ENCODE measurements at places on chromosomes 7 and 10.

DNA sequence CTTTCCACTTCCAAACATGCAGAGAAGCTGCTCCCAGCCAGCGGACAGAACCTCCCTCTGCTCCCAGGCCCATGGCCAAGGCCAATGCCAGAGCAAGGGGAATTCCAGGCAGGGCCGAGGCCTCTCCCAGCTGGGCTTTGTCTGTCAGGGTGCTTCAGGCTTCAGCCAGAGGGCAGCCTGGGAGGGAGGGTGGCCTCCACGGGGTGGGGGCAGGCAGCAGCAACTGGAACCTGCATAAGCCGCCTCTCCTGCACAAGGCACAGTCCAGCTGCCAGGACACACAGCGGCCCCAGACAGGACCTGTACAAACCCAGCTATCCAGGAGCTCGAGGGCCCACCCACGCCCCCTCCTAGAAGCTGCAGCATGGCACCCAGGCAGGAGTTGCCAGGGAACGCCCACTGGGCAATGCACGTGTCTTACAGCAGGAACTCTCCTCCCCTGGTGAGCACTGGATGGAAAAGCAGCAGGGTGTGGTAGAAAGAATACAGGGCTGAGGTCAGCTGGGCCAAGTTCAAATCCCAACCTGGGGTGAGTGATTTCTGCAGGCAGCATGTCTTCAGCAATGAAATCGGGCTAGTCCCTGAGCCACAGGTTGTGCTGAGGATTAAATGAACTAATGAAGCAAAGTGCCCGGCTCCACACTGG is 7.6 kb downstream of the FAM53B start:
- peaks cover 75% of the 10 kb centered on the region for H3K4me1 ChIP-seq
- DNase-seq: peak; percentile 90
- H3K27ac ChIP-seq: peak overlapping the region; percentile 97
- H3K4me3 ChIP-seq: no peak overlapping the region
- no peaks in the 10 kb centered on the region for H3K27me3 ChIP-seq

DNA sequence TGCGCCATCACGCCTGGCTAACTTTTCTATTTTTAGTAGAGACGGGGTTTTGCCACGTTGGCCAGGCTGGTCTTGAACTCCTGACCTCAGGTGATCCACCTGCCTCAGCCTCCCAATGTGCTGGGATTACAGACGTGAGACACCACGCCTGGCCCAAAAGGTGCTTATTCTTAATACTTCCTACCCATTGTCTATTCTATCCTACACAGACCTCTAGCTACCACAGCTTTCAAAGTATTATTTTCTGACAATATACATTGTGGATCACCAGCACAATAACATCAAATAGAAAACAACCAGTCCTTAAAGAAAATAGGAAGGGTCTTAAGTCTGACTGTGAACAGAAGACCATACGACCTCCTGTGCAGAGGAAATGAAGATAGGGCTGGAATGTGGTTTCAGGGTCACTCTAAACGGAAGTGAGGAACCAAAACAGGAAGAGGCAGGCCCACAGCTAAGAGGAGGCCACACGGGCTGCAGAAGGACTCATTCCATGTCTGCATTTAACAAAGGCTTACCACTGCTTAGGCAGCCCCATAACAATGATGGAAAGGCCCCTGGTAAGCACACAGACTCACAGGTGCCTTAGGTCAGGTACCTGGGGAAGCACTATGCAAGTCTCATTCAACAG is 115.2 kb downstream of the ZFAND4 start:
- no peak overlapping the region for H3K27ac ChIP-seq
- H3K4me3 ChIP-seq: no peak overlapping the region
- peaks cover 7% of the 10 kb centered on the region for H3K36me3 ChIP-seq
- DNase-seq: no peak

GRCh38 chr10:27223964-27224363 is 16.6 kb downstream of the ACBD5 start:
- no peak for DNase-seq
- H3K27me3 ChIP-seq: no peaks in the 10 kb centered on the region
- H3K4me3 ChIP-seq: no peak overlapping the region
- peaks cover 45% of the 10 kb centered on the region for H3K36me3 ChIP-seq
- no peak overlapping the region for H3K27ac ChIP-seq
- no peaks in the 10 kb centered on the region for H3K4me1 ChIP-seq

GRCh38 chr10:61332581-61332980 is 120.6 kb downstream of the TMEM26 start:
- H3K4me3 ChIP-seq: no peak overlapping the region
- DNase-seq: no peak

DNA sequence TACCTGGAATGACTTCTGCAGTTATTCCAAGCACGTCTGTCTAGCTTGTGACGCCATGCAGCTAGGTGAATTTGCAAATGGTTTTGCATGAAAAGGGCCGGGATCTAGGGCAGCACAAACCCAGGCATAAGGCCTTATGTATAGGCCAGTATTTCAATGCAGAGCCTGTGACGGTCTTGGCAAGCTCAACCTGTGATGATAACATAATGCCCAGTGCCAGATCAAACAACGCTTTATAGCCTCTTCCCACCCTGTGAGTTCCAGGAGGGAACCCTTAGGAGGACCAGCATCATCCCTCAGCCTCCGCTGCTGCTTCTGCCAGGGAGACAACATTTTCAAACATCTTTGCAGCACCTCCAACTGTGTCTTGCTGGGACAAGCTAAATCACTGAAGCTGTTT is 390.7 kb downstream of the INHBA start:
- no peaks in the 10 kb centered on the region for H3K4me1 ChIP-seq
- no peaks in the 10 kb centered on the region for H3K27me3 ChIP-seq
- no peak overlapping the region for H3K4me3 ChIP-seq
- no peaks in the 10 kb centered on the region for H3K36me3 ChIP-seq
- no peak overlapping the region for H3K27ac ChIP-seq

GRCh38 chr7:78510580-78511188 is 712.1 kb downstream of the PHTF2 start:
- no peak overlapping the region for H3K4me3 ChIP-seq
- no peaks in the 10 kb centered on the region for H3K4me1 ChIP-seq
- H3K27me3 ChIP-seq: no peaks in the 10 kb centered on the region
- H3K27ac ChIP-seq: no peak overlapping the region

- no peaks in the 10 kb centered on the region for H3K36me3 ChIP-seq
- H3K27ac ChIP-seq: peak within 1 kb of the TSS; percentile 59
- H3K4me1 ChIP-seq: no peaks in the 10 kb centered on the region
- H3K4me3 ChIP-seq: peak within 1 kb of the TSS; percentile 62
- H3K27me3 ChIP-seq: peaks cover 34% of the 10 kb centered on the region
Measured at GRCh38 chr10:51074238-51075028, at the start of gene PRKG1. Gene PRKG1, plus strand, starts transcription at chr10:51074487.

- peak; percentile 59 for DNase-seq
- no peaks in the 10 kb centered on the region for H3K4me1 ChIP-seq
- peak overlapping the region; percentile 81 for H3K4me3 ChIP-seq
Measured at GRCh38 chr10:117005527-117006055, 604 bp upstream of the SHTN1 start.

DNA sequence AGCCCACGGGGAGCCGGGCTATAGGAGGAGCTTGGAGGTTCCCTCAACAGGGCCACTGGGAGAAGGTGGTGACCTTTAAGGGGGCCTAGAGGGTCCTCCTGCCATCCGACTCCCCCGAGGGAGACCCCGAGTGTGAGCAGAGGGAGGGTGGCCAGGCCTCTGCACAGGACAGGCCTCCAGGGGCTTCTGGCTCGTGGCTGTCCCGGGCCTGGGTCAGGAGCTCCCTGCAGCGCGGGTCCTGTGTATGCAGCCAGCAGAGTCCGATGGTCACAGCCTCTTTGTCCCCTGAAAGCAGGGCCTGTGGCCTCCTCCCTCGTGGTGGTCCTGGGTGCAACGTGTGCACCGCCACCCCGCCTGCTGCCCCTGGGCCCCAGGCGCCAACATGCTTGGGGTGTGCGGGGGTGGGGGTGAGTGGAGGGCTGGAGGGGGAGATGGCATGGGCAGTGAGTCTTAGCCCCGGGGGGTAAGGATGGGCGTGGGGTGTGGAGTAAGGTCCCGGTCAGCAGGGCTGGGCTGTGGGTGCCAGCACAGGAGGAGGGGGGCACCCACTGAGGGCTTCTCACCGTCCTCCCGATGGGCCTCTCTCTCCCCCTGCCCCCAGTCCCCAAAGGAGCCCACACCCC is 27.1 kb downstream of the UNCX start:
- no peak for DNase-seq
- H3K36me3 ChIP-seq: no peaks in the 10 kb centered on the region
- H3K4me1 ChIP-seq: no peaks in the 10 kb centered on the region

DNA sequence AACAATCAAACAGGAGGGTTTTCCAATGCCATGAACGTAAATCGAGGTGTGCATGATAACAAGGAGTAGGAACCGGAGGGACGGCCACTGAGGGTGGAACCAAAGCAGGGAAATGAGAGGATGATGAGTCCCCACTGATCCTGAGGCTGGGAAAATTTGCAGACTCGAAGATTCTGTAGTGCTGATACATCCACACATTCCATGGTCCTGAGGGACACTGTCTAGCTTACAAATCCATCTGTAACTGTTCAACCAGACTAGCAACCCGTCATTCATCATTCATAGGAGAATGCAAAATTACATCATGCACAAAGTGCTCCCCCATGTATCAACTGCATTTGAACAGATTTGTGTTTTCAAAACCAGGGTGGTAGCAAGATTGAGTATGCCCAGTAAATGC is 189.7 kb downstream of the PTPRN2 start:
- DNase-seq: no peak
- H3K4me3 ChIP-seq: no peak overlapping the region
- peaks cover 21% of the 10 kb centered on the region for H3K4me1 ChIP-seq

GRCh38 chr10:15461353-15462108 is 90.4 kb upstream of the FAM171A1 start:
- no peaks in the 10 kb centered on the region for H3K27me3 ChIP-seq
- no peak overlapping the region for H3K27ac ChIP-seq
- DNase-seq: no peak
- H3K4me1 ChIP-seq: no peaks in the 10 kb centered on the region
- H3K4me3 ChIP-seq: no peak overlapping the region

DNA sequence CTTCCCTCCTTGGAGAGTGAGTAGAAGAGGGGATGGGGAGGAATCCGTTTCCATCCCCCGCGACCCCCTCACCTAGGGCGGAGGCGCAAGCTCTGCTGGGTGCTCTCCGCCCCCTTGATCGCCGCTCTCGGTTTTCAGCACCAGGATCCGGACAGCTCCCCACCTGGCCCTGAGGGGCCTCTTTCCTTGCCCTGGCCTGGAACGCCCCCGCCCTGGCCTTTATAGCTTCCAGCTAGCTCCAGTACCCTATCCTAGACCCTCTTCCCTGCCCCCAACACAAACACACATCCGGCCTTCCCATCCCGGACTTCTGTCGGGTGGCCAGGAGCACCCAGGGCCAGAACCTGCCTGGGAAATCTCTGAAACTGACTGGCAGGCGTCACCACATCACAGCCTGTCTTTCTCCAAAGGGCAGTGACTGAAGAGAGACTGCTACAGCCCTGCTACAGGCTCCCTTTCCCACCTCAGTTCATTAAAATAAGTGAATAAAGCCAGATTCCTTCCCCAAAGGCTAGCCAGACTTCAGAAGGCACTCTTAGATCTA is 72.3 kb upstream of the LEP start:
- peaks cover 91% of the 10 kb centered on the region for H3K27me3 ChIP-seq
- DNase-seq: no peak
- H3K4me3 ChIP-seq: no peak overlapping the region
- H3K4me1 ChIP-seq: peaks cover 6% of the 10 kb centered on the region

DNA sequence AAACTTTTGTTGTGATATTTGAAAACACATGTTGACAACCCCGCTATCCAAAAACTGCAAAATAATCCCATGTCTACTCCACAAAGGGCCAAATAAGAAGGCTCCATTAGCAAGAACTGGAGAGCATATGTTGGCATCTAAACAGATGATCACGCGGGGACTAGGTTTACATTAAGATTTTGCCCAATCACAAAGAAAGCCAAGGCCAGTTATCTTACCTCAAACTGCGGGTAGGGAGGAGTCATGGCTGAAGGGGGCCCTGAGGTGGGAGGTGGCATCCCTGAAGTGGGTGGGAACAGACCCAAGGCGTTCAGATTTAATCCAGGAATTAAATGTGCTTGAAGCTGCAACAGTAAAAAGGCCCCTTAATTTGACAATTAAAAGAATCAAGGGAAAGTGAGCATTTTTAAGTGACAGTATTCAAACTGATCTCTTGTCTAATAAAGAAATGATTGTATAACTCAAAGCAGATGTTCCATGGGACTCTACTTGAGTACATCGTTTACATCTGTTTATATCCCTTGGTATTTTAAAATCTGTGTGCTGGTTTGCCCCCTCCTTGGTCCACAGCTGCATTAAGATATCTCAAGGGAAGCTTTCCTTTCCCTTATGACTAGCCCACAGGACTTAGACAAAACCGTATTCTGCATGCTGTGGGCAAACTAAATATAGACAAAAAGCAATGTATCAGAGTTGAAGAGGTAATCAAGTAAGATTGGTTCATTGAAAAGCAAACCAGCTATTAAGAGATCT is 42.9 kb downstream of the MALSU1 start:
- no peaks in the 10 kb centered on the region for H3K27me3 ChIP-seq
- H3K36me3 ChIP-seq: peaks cover 65% of the 10 kb centered on the region
- H3K4me1 ChIP-seq: no peaks in the 10 kb centered on the region
- no peak for DNase-seq

DNA sequence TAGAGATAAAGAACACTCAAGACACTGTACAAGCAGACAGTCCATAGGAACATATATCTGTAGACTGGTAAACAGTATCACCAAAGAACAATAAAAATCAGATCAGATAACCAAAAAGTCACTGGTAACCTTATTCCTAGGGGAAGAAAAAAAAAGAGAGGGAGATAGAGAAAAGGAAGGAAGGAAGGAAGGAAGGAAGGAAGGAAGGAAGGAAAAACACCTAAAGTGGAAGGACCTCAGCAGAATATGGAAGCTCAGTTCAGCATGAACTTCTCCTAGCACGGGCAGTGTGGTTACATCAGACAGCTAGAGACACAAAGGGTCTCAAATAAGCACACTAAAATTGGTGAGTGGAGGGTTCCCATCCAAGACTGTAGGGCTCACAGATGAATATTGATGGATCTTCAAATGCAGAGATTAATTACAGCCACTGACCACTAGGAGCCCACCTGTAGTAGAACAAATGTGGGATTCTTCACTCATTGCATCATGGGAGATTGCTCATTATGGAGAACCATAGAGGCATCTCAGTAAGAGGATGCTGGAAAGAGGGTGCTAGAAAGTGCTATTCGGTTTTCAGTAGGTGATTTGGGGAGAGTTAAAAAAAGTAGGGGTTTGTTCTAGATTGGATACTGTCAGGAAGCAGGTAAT is 293.4 kb upstream of the C7orf33 start:
- no peaks in the 10 kb centered on the region for H3K36me3 ChIP-seq
- H3K4me3 ChIP-seq: no peak overlapping the region
- peaks cover 11% of the 10 kb centered on the region for H3K4me1 ChIP-seq
- H3K27me3 ChIP-seq: no peaks in the 10 kb centered on the region
- no peak overlapping the region for H3K27ac ChIP-seq
- no peak for DNase-seq

- no peak overlapping the region for H3K27ac ChIP-seq
- no peak for DNase-seq
- no peaks in the 10 kb centered on the region for H3K36me3 ChIP-seq
- no peaks in the 10 kb centered on the region for H3K4me1 ChIP-seq
- no peaks in the 10 kb centered on the region for H3K27me3 ChIP-seq
- H3K4me3 ChIP-seq: no peak overlapping the region
Measured at GRCh38 chr7:122068999-122069398, 75.0 kb downstream of the AASS start.

- peak; percentile 80 for DNase-seq
- H3K4me3 ChIP-seq: peak overlapping the region; percentile 83
- no peaks in the 10 kb centered on the region for H3K27me3 ChIP-seq
- no peaks in the 10 kb centered on the region for H3K36me3 ChIP-seq
Measured at GRCh38 chr10:21524526-21525366, 736 bp downstream of the SKIDA1 start.

Data from large intestine (tissue), 12 donors.